Inflammatory macrophage (primary cell): ENCODE measurements at places on chromosomes 1 and 21.

- no peak for DNase-seq
Measured at GRCh38 chr1:179770887-179771502, 27.9 kb downstream of the FAM163A start.

- DNase-seq = no peak
Measured at GRCh38 chr1:17531682-17532487, 7.6 kb upstream of the ARHGEF10L start.

GRCh38 chr1:7032992-7033391 is 247.7 kb downstream of the CAMTA1 start:
- DNase-seq = no peak

- no peak for DNase-seq
Measured at GRCh38 chr1:183914891-183915290, 110.0 kb downstream of the RGL1 start.

GRCh38 chr1:245957427-245957826 is 549.7 kb downstream of the SMYD3 start:
- DNase-seq = no peak

- no peak for DNase-seq
Measured at GRCh38 chr1:174060090-174060489, 37.9 kb upstream of the RC3H1 start.

DNA sequence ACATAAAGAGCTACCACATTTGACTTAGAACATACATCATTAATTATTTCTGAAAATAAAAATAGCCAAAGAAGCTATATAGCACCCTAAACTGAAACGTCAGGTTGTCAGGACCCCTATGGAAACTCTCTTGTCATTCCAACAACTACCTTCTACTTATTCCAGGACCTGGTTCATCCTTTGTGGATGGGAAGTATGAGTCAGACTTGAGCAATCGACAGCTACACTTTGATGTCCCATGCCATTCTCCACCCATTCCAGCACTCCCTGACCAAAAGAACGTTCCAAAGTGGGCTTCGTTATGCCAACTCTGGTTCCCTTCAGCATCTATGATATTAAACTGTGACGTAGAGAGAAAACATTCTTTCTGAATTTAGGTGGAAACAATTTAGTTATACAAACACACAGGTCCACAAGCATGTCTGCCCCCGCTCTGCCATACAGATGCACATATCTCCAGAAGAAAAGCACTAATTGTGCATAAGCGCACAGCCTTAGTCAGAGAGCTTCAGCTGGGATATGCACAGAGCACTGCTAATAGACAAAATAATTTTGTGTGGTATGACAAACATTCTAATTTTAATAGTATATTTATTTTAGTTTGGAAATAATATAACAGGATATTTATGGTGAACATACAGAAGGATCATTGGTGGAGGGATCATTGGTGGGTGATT is 723.1 kb upstream of the B3GALT2 start:
- DNase-seq = no peak
